NCI-H1092 (cell line): ENCODE measurements at places on chromosomes 5 and 9.

DNA sequence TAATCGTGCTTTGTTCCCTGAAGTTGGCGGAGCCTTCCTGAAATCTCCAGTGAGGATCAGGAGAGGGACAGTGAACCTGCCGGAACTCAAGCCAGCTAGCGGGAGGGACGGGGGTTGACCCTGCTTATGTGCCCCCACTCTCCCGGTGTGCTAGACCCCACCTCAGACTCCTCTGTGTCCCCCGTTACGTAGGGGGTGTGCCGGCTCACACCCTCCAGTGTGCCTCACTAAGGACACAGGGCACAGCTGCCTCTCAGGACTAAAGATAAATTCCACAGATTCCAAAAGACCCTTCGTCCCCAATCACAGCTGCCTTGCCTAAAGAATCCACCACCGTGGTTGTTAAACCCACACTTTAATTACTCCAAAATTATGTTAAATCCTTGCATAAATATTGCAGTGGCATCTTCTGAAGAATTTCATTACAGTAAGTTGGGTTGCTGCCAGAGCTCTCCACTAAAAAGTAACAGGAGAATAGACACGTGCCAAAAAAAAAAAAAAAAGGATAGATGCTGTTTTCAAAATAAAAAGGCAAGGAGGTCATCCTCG is 73.7 kb downstream of the GTF3C4 start:
- no peak for DNase-seq

GRCh38 chr9:99905833-99906402 is 536 bp upstream of the STX17 start:
- DNase-seq = no peak

DNA sequence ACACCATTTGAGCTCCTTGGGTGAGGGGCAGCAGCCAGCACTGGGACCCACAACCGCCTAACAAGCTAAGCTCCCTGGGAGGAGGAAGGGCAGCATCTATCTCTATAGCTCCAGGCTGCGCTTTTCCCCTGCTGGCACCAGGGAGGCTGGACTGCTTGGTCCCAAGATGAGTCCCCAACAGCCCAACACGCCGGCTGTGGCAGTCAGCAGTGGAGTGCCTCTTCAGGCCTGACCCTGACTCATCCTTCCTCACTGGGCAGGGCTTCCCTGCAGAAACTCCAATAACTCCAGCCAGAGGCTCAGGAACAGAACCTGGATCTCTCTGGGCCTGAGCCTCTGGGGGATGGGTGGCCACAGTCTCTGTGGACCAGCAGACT is 113.7 kb upstream of the ADAMTS16 start:
- no peak for DNase-seq

DNA sequence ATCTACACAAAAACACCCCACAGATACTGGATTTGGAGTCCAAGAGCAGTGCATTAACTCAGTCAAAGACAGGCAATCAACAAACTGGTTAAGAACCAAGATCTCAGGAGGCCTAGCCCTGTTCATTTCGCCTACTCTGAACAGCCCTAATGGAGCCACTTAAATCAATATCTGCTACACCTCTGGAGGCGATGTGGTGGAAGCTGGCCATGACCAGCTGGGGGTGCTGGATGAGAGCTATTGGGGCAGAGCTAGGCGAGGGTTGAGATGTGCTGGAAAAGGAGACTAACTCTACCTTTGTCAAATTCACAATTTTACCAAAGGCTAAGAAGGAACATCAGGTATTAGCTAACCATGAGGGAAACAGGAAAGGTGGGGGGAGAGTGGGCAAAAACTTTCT is 23.3 kb upstream of the ARSB start:
- DNase-seq = no peak

DNA sequence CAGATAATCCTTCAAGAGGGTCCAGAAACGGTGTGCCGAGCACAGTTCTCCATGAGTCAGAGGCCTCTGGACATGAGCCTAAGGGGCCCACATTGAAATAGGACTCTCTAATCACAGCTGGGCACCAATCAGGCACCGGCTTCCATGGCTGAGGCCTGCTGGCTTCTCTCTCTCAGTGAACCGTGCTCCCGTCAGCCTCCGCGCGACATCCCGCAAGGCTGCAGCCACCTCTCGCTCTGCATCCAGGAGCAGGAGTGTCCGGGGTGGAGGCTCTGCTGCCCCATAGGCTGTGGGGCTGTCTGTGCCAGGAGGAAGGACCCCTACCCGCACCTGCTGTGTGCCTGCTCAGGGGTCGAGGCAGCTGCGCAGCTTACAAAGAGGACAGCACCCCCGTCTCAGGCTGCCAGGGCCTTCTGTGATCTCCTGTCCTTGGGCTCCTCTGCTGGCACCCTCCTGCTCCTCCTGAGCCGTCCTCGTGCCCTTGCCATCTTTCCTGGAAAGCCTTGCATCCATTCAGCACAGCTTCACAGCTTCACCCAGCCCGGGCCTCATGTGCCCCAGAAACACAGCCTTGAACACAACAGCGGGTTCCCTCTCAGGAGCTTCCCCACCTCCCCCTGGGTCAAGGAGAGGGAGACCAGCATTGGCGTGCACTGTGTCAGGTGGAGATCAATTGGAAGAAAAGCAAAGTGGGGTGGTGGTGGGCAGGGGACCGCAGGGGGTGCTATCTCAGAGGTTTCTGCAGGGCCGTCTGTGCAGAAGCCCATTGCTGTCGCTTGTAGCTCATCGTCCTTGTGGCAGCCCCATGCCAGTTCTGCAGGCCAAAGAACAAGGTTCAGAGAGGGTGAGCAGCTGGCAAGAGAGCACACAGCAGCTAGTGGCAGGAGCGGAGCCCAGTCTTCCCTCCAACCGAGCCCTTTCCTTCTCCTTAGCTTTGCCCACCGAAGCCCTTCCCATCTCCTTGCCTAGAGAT is 22.8 kb upstream of the FCN1 start:
- DNase-seq = no peak

DNA sequence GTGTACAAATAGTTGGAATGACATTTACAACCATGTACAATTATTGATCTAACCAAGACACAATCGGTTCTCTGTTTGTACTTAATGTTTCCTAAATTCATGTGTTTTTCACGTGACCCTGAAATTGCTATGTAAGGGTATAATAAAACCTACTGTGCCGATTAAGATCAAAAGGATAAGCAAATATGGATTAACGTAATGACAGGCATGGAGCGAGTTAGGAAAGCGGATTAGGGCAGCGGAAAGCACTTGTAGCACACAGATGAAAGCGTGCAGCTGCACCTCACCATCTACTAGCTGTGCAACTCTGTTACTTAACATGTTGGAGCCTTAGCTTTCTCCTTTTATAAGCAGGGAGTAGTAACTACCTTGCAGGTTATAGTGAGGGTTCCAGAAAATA is 38.3 kb upstream of the ZFYVE16 start:
- peak; percentile 27 for DNase-seq

- DNase-seq = no peak
Observed at GRCh38 chr5:142872795-142873194, 102.6 kb downstream of the ARHGAP26 start.

GRCh38 chr9:87701931-87702421 is 23.9 kb upstream of the CTSL start:
- DNase-seq = no peak

GRCh38 chr5:65696892-65697291 is 25.0 kb downstream of the SGTB start:
- no peak for DNase-seq

DNA sequence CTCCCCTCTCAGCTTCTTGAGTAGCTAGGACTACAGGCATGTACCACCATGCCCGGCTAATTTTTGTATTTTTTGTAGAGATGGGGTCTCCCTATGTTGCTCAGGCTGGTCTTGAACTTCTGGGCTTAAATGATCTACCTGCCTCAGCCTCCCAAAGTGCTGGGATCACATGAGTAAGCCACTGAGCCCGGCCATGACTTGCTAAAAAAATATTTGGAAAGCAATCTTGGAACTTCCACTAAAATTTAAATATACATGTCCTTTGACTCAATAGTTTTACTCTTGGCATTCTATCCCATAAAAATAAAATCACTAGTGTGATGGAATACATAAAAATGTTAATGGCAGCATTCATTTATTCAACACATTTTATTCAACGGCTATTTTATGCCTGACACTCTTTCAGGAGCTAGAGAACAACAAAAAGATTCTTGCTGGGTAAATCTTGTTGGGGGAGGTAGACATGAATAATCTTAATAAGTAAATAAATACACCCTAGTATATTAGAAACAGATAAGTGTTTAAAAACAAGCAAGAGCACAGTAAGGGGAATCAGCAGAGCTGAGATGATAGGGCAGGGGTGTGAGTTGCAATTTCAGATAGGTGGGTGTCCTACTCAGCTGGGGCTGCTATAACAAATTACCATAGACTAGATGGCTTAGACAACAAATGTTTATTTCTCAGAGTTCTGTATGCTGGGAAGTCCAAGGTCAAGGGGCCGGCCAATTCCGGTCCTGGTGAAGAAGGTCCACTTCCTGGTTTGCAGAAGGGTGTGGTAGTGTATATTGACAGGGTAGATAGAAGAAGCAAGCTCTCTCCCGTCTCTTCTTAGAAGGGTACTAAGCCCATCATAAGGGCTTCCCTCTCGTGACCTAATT is 50.7 kb downstream of the KCNV2 start:
- DNase-seq = no peak

GRCh38 chr5:66358741-66359140 is 214.6 kb downstream of the SREK1 start:
- no peak for DNase-seq

DNA sequence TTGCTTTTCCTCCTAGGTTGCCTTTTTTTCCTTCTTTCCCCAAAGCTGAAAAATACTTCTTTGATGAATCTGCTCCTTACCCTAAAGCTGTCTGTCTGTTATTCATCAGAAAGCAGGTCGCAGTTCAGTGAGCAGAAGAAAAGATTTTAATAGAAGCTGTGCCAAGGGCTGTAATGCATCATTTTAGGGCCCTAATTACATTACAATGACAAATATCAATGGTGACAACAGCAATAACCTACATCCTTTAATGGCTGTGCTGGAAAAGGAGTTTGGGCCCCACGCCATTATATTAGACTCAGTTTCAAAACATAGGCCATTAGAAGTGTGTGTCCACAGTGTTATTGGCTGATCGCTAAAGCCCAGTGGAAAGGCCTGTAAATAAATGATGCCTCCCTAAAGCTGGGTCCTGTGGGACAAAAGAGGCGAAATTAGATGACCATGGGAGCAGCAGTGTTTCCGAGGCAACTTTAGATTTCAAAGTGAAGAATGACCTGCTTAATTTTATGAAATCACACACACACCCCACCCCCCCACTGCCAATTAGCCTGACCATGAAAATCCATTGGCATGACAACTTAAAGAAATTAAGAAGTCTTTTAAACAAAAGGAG is 38.4 kb downstream of the TLE4 start:
- DNase-seq = peak; percentile 17
